NCI-H748 treated with DMSO at 0.1 percent for 48 hours (cell line): ENCODE measurements at places on chromosomes 5 and 9.

DNA sequence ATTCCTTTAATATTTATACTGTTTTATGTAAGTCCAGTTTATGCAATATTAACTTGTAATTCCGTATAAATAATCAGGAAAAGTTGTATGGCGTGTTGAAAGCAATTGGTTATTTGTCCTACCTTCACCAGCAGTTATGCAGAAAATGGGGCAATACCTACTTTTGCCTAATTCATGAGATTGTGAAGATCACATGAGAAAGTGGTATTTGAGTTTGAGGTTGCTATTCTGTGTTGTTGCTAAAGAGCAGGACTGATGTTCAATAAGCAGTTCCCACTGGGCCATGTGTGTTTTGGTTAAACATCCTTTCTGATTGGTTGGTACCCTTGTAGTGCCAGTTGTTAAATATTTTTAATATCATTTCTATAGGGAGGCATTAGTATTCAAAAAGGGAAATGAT, 3.2 kb downstream of the TGFBR1 start:
- DNase-seq, result no peak

DNA sequence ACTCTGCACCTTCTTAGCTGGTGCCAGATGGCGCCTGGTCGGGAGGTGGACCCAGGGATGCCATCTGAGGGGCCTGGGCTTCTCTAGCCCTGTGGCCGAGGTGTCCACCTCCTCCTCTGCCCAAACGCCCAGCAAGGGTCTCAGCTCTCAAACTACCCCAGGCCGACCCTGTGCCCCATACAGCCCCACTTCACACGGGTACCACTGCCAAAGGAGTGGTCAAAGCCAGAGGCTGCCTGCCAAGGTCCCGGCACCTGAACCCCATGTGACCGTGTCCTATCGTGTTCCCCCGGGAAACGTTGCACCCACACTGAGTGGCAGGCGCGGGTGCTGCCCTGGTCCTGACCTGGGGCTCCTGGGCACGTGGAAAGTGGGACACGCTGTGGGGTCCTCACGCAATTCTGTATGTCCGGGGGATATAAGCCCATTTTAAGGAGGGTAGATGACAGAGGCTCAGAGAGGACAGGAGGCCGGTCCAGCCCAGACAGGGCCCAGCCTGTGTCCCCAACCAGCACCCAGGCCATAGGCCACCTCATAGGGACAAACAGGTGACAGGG, 1.9 kb downstream of the ENTPD8 start:
- DNase-seq, result no peak

GRCh38 chr5:142870532-142871362, 100.6 kb downstream of the ARHGAP26 start:
- DNase-seq, result no peak

DNA sequence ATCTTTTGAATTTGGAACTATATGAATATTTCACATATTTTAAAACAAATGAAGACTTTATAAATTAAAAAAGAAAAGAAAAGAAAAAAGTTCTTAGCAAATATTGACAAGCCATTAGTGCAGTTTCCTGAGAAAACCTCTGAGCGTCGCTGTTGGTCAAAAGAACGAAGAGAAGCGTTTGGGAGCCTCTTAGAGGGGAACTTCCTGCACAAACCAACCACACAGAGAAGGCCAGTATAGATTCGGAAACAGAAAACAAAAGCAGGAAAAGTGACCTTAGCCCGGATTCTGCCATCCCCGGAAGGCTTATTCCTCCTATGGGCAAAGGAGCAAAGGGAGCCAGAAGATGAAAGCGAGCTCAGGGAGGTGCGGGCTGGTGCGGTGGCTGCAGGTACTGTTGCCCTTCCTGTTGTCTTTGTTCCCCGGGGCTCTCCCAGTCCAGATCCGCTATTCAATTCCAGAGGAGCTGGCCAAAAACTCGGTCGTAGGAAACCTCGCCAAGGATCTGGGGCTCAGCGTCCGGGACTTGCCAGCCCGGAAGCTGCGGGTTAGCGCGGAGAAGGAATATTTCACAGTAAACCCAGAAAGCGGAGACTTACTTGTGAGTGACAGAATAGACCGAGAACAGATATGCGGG, at the start of gene PCDHGB2:
Gene PCDHGB2, plus strand, starts transcription at position 205 of the 637 bp plus-strand sequence. Its CDS starts 142 bp downstream, at position 347.
- DNase-seq, result no peak

DNA sequence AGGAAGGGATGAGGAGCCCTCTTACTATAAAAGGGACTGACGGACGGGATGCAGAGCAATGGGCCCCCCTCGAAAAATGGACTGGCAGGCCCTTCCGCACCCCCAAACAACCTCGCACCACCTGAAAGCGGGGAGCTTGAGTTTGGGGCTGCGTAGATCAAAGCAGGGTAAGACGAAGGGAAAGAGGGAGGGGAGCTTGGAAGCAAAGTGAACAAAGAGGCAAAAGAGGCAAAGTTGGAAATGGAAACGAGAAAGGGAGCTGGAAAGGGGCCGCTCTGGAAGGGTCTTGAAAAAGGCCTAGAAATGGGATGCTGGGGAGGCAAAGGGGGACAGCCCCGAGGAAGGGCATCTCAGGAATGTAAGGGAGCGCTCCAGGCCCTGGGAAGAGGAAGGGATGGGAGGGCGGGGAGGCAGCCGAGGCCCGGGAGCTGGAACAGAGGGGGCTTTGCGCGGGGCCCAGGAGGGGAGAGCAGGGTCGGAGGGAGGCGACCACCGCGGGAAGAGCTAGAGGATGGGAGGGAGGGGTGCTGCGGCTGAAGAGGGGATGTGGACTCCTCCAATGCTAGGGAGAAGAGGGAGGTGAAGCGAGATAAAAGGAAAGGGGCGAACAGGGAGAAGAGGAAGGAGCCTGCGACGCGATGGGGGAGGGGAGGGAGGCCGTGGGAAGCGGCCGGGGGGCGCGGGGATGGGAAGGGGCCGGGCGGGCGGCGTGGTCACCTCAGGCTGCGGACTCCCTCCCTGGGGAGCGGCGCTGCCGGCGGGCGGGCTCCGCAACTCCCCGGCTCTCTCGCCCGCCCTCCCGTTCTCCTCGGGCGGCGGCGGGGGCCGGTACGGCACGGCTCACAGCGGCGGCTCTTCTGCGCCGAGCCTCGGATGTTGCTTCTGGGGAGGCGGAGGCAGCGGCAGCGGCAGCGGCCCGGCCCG, 577 bp downstream of the RNF145 start:
- no peak for DNase-seq

DNA sequence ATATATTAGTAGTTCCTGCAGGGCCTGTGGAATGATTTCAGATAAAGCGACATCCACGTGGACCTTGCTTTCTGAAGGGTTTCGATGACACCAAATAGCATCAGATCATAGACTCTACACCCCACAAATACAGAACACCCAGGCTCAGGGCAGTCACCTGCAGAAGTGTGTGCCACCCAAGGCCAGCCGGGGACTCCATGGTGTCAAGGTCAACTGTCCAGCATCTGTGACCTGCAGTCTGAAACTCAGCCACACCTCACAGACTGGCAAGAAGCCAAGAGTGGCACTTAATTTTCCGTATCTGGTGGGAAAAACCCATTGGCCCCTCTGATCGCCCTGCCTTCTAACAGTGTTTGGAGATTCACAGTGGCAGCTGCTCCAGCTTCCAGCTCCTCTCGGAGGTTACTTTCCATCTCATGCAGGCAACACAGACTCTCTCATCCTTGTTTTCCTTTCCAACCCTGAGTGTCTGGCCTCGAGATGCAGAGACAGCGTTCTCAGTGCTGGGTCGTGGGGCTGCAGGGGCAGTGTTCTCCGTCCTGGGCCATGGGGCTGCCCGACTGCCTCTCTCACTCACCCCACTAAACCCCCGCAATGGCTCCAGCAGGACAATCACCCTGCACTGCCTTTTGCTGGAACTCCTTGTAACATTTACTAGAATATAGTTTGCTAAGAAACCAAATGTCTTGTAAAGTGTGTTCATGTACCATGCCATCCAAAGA, 221.9 kb downstream of the IRX2 start:
- peak; percentile 58 for DNase-seq

DNA sequence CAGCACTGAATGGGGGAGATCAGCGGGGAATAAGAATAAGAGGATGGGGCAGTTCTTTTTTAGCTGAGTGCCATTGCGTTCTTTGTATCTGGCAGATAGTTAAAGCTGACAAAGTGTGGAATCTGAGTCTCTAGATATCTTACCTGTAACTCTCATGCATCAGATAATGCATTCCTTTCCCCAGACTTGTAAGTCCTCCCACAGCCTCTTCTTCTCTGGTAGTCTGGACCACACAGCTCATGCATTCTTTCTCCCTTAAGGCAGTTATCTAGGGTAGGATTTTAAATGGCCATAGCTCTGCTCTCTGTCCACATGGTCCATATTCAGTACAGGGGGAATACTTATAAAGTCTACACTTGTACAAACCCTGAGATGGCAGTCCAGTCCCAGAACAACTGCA, 54.0 kb upstream of the FGF10 start:
- no peak for DNase-seq
